ENCODE measurements at places on chromosomes 13 and 19. TPM values are rescaled to one million over a fixed set of nuclear protein-coding genes. Genes with fewer than 3 reads are reported as not detected.

GRCh38 chr19:42343344-42344110 is 18.1 kb downstream of the MEGF8 start:
- no peak overlapping the region for H3K4me3 ChIP-seq
- no peaks in the 10 kb centered on the region for H3K4me1 ChIP-seq
- no peaks in the 10 kb centered on the region for H3K27me3 ChIP-seq

Gene CCDC97
- total RNA-seq = 25.3 TPM

DNA sequence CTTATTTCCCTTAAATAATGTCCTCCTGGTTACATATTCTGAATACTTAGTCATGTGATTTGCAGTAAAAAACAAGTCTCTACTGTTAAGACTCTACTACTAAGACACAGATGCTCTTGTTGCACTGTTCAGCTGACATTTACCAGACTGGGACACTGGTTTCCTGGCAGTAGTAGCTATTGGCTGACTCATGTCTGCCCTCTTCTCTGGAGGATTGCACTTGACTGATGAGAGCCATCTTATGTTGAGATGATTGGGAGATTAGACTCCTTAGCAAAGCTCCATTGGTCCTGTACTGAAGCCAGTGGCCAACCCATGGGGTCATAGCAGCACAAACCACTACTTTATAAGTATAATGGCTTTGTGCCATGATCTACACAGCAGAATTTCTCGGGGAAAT is 1672.6 kb upstream of the PCDH20 start:
- no peaks in the 10 kb centered on the region for H3K36me3 ChIP-seq
- H3K27me3 ChIP-seq = no peaks in the 10 kb centered on the region
- H3K27ac ChIP-seq = no peak overlapping the region
- DNase-seq = no peak

- peaks cover 94% of the 10 kb centered on the region for H3K27me3 ChIP-seq
- H3K4me3 ChIP-seq = no peak overlapping the region
- H3K4me1 ChIP-seq = no peaks in the 10 kb centered on the region
- H3K27ac ChIP-seq = no peak overlapping the region
- H3K36me3 ChIP-seq = no peaks in the 10 kb centered on the region
Measured at GRCh38 chr13:99144306-99144705, 56.3 kb upstream of the UBAC2 start.

- H3K36me3 ChIP-seq = no peaks in the 10 kb centered on the region
- no peaks in the 10 kb centered on the region for H3K4me1 ChIP-seq
- no peak overlapping the region for H3K4me3 ChIP-seq
- no peaks in the 10 kb centered on the region for H3K27me3 ChIP-seq
- no peak for DNase-seq
Measured at GRCh38 chr13:92028695-92029094, 630.3 kb downstream of the GPC5 start.

- H3K27me3 ChIP-seq = peaks cover 92% of the 10 kb centered on the region
- H3K36me3 ChIP-seq = peaks cover 33% of the 10 kb centered on the region
- H3K27ac ChIP-seq = no peak overlapping the region
- H3K4me3 ChIP-seq = no peak overlapping the region
Measured at GRCh38 chr19:45772912-45773311, 3.9 kb upstream of the SIX5 start.

GRCh38 chr19:2003874-2004273 is 11.6 kb downstream of the BTBD2 start:
- no peak overlapping the region for H3K27ac ChIP-seq
- no peaks in the 10 kb centered on the region for H3K27me3 ChIP-seq
- peaks cover 27% of the 10 kb centered on the region for H3K36me3 ChIP-seq
- H3K4me3 ChIP-seq = no peak overlapping the region

- no peak for DNase-seq
- H3K27ac ChIP-seq = no peak overlapping the region
- no peak overlapping the region for H3K4me3 ChIP-seq
- no peaks in the 10 kb centered on the region for H3K27me3 ChIP-seq
- H3K36me3 ChIP-seq = no peaks in the 10 kb centered on the region
Measured at GRCh38 chr13:35835989-35836388, 295.2 kb downstream of the DCLK1 start.

DNA sequence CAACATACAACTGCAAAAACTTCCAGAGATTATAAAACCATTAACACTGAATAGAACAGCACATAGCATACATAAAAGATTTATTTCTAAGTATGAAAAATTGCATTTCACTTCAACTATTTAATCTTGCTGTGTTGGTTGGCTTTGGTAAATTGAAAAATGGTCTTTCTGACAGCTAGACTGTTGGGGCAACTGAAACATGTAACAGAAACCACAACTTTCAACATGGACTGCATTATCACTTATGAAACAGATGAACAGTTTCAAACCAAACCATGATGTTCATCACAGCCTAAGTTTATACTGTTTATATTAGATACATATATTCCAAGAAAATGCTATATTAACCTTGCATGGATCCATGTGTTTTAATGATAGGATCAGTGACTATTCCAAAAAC is 324.1 kb upstream of the PCDH9 start:
- no peak for DNase-seq
- no peaks in the 10 kb centered on the region for H3K4me1 ChIP-seq
- no peaks in the 10 kb centered on the region for H3K27me3 ChIP-seq

GRCh38 chr13:51697855-51698254 is 106.1 kb downstream of the DHRS12 start:
- H3K4me3 ChIP-seq = no peak overlapping the region
- no peaks in the 10 kb centered on the region for H3K36me3 ChIP-seq
- H3K27ac ChIP-seq = no peak overlapping the region
- DNase-seq = peak; percentile 13
- no peaks in the 10 kb centered on the region for H3K4me1 ChIP-seq

DNA sequence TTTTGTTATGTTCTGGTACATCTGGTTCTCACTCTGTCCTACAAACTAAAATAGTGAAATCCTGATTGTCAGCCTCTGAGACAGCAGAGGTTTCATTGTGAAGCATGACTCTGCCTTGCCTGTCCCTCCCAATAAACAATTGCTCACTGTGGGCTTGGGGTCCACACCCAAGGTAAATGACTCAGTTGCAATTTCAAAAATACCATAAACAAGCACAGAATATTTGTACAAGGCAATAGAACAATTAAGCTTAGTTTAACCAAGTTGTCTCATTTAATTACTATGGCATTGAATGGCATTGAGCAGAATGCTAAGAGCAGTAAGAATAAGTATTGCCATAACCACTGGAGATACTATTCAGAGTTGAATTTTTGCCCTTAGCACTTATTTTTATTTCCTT is 353.6 kb downstream of the SPRY2 start:
- no peaks in the 10 kb centered on the region for H3K36me3 ChIP-seq
- no peak for DNase-seq
- H3K4me1 ChIP-seq = no peaks in the 10 kb centered on the region
- no peak overlapping the region for H3K4me3 ChIP-seq
- H3K27ac ChIP-seq = no peak overlapping the region

GRCh38 chr13:113398963-113399754 is 35.2 kb upstream of the GRTP1 start:
- no peaks in the 10 kb centered on the region for H3K36me3 ChIP-seq
- no peak for DNase-seq
- no peak overlapping the region for H3K27ac ChIP-seq
- H3K4me1 ChIP-seq = no peaks in the 10 kb centered on the region
- H3K4me3 ChIP-seq = no peak overlapping the region

Gene CEACAM3
- 8.6 TPM for total RNA-seq

Gene ZNF558
- total RNA-seq = 20.8 TPM

Gene ESD
- 101 TPM for total RNA-seq

DNA sequence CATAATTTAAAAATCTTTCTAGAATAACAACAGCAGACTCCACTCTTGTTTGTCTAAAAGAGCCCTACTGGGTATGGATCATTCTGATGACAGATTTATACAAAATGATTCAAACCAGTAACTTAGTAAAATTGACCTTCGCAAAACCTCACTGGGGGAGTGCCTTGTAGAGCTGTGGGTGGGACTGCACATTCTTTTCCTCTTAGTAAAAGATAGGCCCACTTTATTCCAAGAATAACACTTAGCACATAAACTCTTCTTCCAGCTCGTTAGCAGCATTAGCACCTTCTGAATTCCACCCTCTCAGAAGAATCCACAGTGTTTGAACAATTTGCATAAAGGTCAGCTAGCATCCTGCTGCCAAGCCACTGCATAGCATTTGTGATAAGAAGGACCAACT is 106.8 kb downstream of the STOML3 start:
- H3K27me3 ChIP-seq = no peaks in the 10 kb centered on the region
- H3K4me3 ChIP-seq = no peak overlapping the region
- H3K36me3 ChIP-seq = no peaks in the 10 kb centered on the region
- H3K4me1 ChIP-seq = no peaks in the 10 kb centered on the region
- H3K27ac ChIP-seq = no peak overlapping the region

- no peak overlapping the region for H3K27ac ChIP-seq
- DNase-seq = peak; percentile 50
- no peaks in the 10 kb centered on the region for H3K27me3 ChIP-seq
Measured at GRCh38 chr19:15629003-15629880, 11.5 kb upstream of the CYP4F3 start.

- DNase-seq = no peak
- H3K4me3 ChIP-seq = no peak overlapping the region
- no peaks in the 10 kb centered on the region for H3K36me3 ChIP-seq
- H3K4me1 ChIP-seq = peaks cover 6% of the 10 kb centered on the region
Measured at GRCh38 chr13:23654111-23655110, 84.2 kb downstream of the TNFRSF19 start.

Gene UQCR11
- total RNA-seq = 232 TPM

Gene BRSK1
- 2.2 TPM for total RNA-seq

GRCh38 chr13:35992964-35993363 is 138.2 kb downstream of the DCLK1 start:
- DNase-seq = no peak
- no peaks in the 10 kb centered on the region for H3K27me3 ChIP-seq
- H3K36me3 ChIP-seq = no peaks in the 10 kb centered on the region
- no peaks in the 10 kb centered on the region for H3K4me1 ChIP-seq

DNA sequence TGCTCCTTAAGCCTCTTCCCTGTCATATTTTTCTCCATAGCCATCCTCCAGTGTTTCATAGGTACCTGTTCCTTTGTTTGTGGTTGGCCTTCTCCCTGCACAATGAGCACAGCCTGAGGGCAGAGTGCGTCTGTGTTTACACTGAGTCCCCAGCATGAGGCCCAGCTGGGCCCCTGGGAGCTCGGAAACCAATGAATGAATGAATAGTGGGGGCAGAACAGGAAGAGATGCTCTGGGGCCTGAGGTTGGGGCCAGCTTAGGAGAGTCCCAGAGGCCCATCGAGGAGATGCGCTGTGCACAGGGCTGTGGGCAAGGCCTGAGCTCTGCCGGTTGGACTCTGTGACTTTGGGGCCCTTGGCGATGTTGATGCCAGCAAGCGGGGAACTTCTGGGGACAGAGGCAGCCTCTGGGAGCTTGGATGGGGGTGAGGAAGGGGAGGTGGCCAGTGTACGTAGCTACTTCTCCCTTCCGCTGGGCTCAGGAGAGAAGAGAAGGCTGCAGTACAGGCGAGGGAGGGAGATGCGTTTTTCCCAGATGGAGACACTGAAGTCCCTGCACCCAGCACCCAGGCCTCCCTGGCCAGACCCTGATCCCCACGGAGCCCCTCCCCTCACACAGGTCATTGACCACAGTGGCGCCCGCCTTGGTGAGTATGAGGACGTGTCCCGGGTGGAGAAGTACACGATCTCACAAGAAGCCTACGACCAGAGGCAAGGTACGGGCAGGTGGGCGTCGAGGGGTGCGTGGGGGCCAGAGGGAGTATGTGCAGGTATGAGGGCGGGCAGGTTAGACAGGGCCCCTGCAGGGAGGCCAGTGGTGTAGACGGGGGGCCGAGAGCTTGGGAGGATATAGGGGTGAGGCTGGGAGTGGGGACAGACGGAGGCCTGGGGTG is 5.1 kb downstream of the TBCB start:
- no peaks in the 10 kb centered on the region for H3K27me3 ChIP-seq
- DNase-seq = no peak
- H3K4me1 ChIP-seq = peaks cover 18% of the 10 kb centered on the region
- no peak overlapping the region for H3K27ac ChIP-seq

GRCh38 chr19:35144600-35145436 is 1.8 kb downstream of the FXYD7 start:
- H3K36me3 ChIP-seq = no peaks in the 10 kb centered on the region
- H3K4me3 ChIP-seq = no peak overlapping the region
- DNase-seq = no peak
- no peaks in the 10 kb centered on the region for H3K27me3 ChIP-seq
- H3K4me1 ChIP-seq = peaks cover 13% of the 10 kb centered on the region

GRCh38 chr13:45490068-45490467 is 25.3 kb downstream of the COG3 start:
- no peak overlapping the region for H3K4me3 ChIP-seq
- no peaks in the 10 kb centered on the region for H3K36me3 ChIP-seq
- no peaks in the 10 kb centered on the region for H3K4me1 ChIP-seq
- H3K27me3 ChIP-seq = no peaks in the 10 kb centered on the region

DNA sequence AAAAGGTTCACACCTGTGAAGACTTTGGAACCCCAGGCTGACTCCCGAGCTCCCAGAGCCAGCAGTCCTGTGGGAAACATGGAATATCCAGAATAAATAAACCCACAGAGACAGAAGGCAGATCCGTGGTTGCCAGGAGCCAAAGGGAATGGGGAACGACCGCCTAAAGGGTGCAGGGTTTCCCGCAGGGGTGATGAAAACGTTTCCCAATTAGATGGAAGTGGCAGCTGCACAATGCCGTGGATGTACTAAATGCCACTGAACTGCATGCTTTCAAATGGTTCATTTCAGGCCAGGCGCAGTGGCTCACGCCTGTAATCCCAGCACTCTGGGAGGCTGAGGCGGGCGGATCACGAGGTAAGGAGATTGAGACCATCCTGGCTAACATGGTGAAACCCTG is 23.4 kb upstream of the DPRX start:
- no peaks in the 10 kb centered on the region for H3K27me3 ChIP-seq
- H3K27ac ChIP-seq = no peak overlapping the region
- H3K4me3 ChIP-seq = no peak overlapping the region
- H3K36me3 ChIP-seq = no peaks in the 10 kb centered on the region

Gene ZNF428
- 41.5 TPM for total RNA-seq

GRCh38 chr13:50026788-50027473 is 11.7 kb downstream of the KCNRG start:
- H3K4me3 ChIP-seq = no peak overlapping the region
- no peak overlapping the region for H3K27ac ChIP-seq
- no peak for DNase-seq
- no peaks in the 10 kb centered on the region for H3K27me3 ChIP-seq

DNA sequence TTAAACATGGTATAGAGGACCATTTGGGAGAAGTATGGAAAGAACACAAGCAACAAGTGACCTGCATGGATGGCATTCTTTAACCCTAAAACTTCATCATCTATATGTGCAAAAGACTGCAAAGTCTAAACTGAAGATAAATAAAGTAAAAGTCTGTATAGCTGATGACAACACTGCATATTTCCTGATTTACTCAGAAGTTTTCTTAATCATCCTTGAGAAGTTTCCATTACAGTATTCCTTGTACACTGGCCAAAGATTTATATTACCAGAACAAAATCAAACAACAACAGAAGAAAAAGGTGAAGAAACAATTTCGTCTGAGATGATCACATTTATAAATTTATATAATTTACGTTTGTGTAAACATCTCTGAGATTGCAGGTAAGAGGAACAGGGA is 805.7 kb downstream of the PCDH9 start:
- H3K27me3 ChIP-seq = no peaks in the 10 kb centered on the region
- H3K36me3 ChIP-seq = no peaks in the 10 kb centered on the region
- DNase-seq = no peak

Gene EXOC3L2
- total RNA-seq = 3.3 TPM

Gene DAND5
- not detected for total RNA-seq
